Spinal cord (tissue), 10 donors: ENCODE measurements at places on chromosomes 5 and 9. TPM values are rescaled to one million over a fixed set of nuclear protein-coding genes. Genes with fewer than 3 reads are reported as not detected.

QSOX2 gene
- 7.2 TPM for total RNA-seq

GADD45G gene
- total RNA-seq: 5.5 TPM

CDX1 gene
- 0.28 TPM for total RNA-seq

GABRA1 gene
- total RNA-seq: 5.5 TPM

GKAP1 gene
- total RNA-seq: 14.8 TPM

SPINK7 gene
- total RNA-seq: not detected

SLC46A2 gene
- total RNA-seq: 0.30 TPM

IFT74 gene
- total RNA-seq: 32.6 TPM

ESM1 gene
- total RNA-seq: 3.9 TPM

ARHGEF37 gene
- total RNA-seq: 7.0 TPM

SLC24A2 gene
- total RNA-seq: 6.8 TPM

FCN1 gene
- 13.8 TPM for total RNA-seq

IL5 gene
- not detected for total RNA-seq

TLR4 gene
- 34.6 TPM for total RNA-seq

CCL27 gene
- total RNA-seq: 0.66 TPM

PIP5KL1 gene
- 7.3 TPM for total RNA-seq

FBN2 gene
- 134 TPM for total RNA-seq

ZNF462 gene
- 61.7 TPM for total RNA-seq
